MG63 (cell line): ENCODE measurements at places on chromosomes 12 and 14. TPM values are rescaled to one million over a fixed set of nuclear protein-coding genes. Genes with fewer than 3 reads are reported as not detected.
A peak's percentile ranks its signal among the peaks of the same experiment; 100 is the strongest.

GRCh38 chr12:65470256-65470655 lies 191.8 kb downstream of the MSRB3 start:
- no peak for DNase-seq

DNA sequence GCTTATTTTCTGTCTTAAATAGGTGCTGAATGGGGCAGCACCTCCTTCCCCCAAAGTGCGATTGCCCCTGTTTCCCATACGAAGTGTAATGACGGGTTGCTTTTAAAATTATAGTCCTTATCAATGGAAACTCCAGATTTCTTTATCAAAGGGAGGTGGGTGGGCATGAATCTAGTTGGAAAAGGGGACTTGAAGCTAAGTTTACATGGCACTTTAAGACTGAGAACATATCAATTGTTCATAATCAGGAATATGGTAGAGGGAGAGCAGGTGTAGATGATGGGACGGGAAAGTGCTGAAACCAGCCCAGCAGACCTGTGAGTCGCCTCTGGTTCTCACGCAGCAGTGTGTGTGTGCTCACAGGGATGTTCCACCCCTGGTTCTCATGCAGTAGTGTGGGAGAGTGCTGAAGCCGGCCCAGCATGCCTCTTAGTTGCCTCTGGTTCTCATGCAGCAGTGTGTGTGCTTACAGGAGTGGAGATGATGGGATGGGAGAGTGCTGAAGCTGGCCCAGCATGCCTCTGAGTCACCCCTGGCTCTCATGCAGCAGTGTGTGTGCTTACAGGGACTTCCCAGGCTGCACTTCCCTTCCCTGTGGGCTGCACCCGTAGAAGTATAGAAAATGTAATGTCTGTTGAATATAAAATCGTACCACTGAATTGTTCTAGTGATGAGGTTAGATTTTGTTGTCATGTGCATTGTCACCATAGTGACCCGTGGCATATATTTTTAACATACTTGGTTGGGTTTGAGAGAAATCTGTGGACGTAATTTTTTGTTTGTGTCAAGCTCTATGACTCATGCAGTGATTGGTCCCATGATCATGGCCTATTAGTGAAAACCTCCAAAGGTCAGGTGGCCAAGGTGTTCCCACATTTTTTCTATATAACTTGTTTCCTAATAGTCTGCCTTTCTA lies 51.6 kb downstream of the GPATCH2L start:
- peak; percentile 85 for DNase-seq

DNA sequence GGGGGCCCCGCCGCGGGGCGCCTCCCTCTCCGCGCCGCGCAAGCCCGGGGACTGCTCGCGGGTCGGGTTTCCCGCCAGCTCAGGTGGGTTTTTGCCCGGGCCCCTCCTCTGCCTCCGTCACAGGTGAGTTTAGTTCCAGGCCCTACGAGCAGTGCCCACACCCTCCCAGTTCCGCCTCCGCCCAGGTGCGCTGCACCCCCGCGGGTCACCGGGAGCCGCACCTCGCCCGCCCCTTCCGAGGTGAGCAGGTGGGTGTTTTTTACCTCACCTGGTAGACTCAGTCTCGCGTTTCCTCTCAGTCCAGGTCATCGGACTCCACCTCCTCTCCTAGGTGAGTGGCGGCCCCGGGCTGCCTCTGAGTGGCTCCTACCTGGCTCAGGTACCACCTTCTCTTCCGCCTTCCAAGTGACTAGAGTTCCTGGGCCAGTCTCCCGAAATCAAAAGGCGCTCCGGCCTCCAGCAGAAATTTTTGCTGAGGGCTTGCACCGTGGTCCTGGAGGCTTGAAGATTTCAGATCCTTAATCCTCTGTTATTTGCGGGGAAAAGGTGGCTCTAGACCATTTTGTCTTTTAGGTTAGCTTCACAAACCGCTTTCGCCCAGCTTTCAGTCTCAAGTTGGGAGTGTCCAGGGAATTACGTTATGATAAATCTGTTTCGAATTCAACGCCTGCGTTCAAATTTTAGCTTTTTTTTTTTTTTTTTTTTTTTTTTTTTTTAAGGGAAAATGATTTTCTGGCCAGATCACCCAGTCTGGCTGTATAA lies at the start of gene TMEM30B:
TSS of gene TMEM30B (minus strand) at position 153 of the 762 bp plus-strand sequence. CDS start 191 bp downstream, outside the sequence.
- no peak for DNase-seq

- no peak for DNase-seq
Measured at GRCh38 chr14:104384776-104385071, 194.8 kb upstream of the C14orf180 start.

DNA sequence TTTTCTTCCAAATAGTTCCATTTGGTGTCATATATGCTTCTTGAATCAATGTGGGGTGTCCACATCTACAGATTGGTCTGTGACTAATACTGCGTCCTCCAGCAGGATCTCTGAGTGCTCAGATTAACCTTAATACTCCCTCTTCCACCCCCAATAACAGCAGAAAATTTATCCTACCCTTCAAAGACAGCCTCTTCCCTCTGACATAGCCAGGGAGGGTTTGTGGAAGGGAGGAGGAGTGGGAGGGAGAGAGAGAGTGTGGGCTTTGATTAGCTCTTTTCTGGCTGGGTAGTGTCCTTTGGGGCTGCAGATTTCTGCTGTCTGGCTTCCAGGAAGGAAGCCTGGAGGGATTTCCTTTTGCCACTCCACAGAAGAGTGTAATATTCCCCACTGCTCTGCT lies 220.7 kb downstream of the TTC6 start:
- DNase-seq: no peak

GRCh38 chr12:91326058-91327027 lies 143.7 kb upstream of the DCN start:
- peak; percentile 15 for DNase-seq

- no peak for DNase-seq
Measured at GRCh38 chr14:96202441-96203094, 2.1 kb upstream of the BDKRB2 start.

GRCh38 chr12:121260091-121260490 lies 36.4 kb downstream of the CAMKK2 start:
- no peak for DNase-seq

DNA sequence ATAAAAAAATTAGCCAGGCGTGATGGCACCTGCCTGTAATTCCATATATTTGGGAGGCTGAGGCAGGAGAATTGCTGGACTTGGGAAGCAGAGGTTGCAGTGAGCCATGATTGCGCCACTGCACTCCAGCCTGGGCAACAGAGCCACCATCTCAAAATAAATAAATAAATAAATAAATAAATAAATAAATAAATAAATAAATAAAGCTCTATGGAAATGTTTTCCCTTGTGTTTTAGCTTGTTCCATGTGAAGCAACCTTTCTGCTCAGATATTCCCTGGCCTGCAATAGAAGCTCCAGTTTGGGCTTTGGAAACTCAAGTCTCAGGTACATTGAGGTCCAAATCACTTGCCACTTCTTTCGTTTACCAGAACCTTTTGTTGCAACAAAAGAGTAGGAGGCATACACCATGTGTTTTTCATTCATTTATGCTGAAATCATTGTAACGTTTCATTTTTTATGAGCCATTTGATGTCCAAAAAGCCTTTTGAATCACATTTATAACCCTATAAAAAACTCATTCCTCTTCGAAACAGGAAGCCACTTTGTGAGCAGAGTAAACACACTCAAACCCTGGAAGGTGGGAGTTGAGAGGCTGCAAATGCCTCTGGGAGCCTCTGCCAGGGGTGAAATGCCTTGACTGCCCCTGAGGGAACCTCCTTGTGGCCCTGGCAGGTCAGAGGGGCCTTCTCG lies 376.6 kb upstream of the TBX3 start:
- no peak for DNase-seq

TMEM30B gene
- total RNA-seq: not detected in 2 replicates

CCDC38 gene
- 0.12 and 0.16 TPM in 2 replicates for total RNA-seq

SERPINA5 gene
- not detected in 2 replicates for total RNA-seq

TARBP2 gene
- total RNA-seq: 51.7 and 66.1 TPM in 2 replicates

SCN8A gene
- total RNA-seq: 1.4 and 10.0 TPM in 2 replicates
